ENCODE measurements at places on chromosomes 13 and 19.

- no peak for DNase-seq
Observed at GRCh38 chr13:42424182-42424581, 149.8 kb upstream of the TNFSF11 start.

- no peak for DNase-seq
Observed at GRCh38 chr13:51457086-51457815, 4.4 kb upstream of the INTS6 start.

- no peak for DNase-seq
Observed at GRCh38 chr19:45814851-45815480, at the start of gene RSPH6A. TSS of gene RSPH6A (minus strand) at chr19:45815308. CDS start at chr19:45815176, 132 bp downstream.

- no peak for DNase-seq
Observed at GRCh38 chr13:66627512-66627911, 602.6 kb downstream of the PCDH9 start.

- no peak for DNase-seq
Observed at GRCh38 chr13:40422588-40423235, 243.7 kb downstream of the FOXO1 start.

- no peak for DNase-seq
Observed at GRCh38 chr19:53536225-53536548, 1.8 kb upstream of the ZNF331 start.

DNA sequence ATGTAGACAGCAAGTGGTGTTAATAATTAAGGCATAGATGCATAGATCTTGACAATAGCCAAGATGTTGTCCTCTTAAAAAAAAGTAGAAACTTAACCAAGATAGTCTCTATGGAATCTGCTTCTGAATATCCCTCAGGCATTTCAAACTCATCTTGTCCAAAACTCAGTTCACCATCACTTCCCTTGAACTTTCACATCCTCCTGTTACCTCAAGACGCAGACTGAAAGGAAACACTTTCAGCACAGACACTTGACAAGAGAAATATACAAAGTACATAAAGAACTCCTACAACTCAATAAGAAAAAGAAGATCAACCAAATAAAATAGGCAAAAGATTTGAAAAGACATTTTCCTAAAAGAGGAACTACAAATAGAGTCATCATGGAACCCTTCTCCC lies 451.1 kb downstream of the FOXO1 start:
- DNase-seq: no peak

Data from stimulated activated CD4-positive, alpha-beta T cell treated with anti-CD3 and anti-CD28 coated beads, Interleukin-12 subunit alpha, Interleukin-12 subunit beta, amount 100 ng/mL, for 24 hours (primary cell).